Activated CD4-positive, alpha-beta T cell treated with anti-CD3 and anti-CD28 coated beads, Interleukin-2, amount 50 U/mL, for 48 hours (primary cell): ENCODE measurements at places on chromosomes 6 and 20.

- no peak for DNase-seq
Observed at GRCh38 chr6:133360194-133360593, 119.0 kb downstream of the EYA4 start.

- DNase-seq = no peak
Observed at GRCh38 chr6:167497428-167498056, 172.7 kb downstream of the TTLL2 start.

DNA sequence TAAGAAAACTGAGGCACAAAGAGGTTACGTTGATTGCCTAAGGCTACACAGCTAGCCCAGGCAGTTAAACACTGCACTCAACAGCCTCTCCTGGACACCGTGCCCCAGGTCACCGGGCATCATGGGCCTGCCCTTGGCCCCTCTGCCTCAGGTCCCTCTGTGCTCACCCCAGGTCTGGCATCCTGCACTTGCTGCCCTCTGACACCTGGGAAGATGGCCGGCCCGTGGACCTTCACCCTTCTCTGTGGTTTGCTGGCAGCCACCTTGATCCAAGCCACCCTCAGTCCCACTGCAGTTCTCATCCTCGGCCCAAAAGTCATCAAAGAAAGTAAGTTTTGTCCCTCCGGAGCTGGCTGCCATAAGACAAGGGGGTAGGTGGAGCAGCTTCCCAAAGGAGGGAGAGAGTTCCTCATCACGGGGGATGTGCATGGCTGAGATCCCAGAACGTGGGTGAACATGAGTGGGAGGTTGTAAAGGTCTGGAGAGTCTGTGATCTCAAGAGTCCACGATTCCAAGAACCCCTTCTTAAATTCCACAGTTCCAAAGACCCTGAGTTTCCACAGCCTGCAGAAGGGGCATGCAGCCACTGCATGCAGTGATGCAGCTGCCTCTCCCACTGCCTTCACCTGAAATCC is 3.0 kb downstream of the BPIFB1 start:
- no peak for DNase-seq

DNA sequence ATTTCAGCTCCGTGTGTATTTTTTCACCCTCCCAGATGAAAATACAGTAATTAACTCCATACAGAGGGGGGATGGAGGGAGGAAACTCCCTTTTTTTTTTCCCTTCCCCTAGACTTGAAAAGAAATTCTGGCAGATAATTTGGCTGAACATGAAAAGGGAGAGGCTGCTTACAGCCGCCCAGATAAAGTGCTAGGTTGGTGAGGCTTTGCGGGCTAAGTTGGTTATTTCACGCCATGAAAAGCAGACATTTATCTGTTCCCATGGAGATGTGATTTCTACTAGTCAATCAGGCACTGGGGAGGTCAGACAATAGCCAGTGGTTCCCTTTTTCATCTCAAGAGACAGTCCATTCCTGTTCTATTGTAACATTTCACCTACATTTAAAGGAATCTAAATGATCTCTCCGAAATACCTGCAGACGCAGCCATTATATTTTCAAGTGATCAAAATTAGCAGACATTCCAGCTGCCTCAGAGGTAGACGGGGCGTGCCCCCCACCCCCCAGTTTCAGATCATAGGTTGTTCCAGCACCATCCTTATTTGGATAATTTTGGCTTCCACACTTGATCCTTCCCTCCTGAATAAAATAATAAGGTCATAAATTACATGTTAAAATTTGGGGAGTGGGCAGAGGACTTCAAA is 143.9 kb upstream of the ZNF217 start:
- no peak for DNase-seq

GRCh38 chr20:62069741-62070216 is 4.1 kb upstream of the TAF4 start:
- no peak for DNase-seq

- DNase-seq = no peak
Observed at GRCh38 chr6:31465185-31465536, 32.8 kb upstream of the MICB start.
